ENCODE measurements at places on chromosomes 13 and 19.
A peak's percentile ranks its signal among the peaks of the same experiment; 100 is the strongest.

GRCh38 chr13:73390100-73390499 is 331.3 kb downstream of the KLF5 start:
- no peak for DNase-seq

DNA sequence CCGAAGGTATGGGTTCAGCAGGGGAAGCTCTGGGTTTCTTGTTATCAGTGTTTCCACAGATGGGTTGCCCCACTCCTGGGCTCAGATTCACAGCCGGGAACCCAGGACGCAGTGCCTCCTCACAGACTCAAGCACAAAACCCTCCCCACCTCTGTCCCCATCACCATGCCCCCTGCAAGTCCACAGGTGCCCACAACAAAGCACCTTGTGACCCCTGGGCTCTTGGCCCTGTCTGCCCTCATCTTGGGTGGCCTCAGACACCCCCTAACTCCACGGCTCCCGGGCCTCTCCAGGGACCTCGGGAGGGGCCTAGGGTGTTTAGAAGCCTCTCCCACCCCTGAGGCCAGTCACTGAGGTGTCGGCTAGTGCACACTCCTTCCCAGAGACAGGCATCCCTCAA is 231.7 kb downstream of the TUBA3C start:
- DNase-seq: no peak

GRCh38 chr13:57925751-57926150 is 294.2 kb downstream of the PCDH17 start:
- no peak for DNase-seq

GRCh38 chr19:51593138-51593890 is 22.2 kb downstream of the ZNF175 start:
- DNase-seq: no peak

DNA sequence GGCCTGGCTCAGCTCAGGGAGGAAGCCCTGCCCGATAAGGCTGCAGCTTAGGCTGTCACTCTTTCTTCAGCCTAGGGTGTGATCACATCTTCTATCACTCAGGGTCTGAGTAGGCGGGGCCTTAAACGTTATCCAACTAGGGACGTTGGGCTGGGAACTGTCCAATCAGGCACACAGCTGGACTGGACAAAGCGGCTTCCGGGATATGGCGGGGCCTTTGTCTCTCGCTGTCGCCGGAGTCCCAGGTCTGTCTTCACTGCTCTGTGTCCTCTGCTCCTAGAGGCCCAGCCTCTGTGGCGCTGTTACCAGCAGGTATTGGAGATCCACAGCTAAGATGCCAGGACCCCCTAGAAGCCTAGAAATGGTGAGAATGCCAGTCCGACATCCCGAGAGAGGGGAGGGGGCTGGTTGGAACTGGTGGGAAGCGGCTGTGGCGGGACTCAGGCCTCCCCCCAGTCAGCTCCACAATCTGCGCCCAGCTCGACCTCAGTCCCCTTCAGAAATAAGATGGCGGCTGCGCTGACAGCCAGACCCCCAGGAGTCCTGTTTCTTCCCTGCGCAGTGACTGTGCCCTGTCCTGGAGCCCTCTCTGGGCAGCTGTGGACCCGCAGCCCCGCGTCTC is at the start of gene ZNF254:
ZNF254 (plus strand) TSS at position 214 of the 622 bp plus-strand sequence; CDS start at position 335, 121 bp downstream.
- peak; percentile 83 for DNase-seq

GRCh38 chr13:68051910-68052309 is 821.8 kb upstream of the PCDH9 start:
- DNase-seq: no peak

DNA sequence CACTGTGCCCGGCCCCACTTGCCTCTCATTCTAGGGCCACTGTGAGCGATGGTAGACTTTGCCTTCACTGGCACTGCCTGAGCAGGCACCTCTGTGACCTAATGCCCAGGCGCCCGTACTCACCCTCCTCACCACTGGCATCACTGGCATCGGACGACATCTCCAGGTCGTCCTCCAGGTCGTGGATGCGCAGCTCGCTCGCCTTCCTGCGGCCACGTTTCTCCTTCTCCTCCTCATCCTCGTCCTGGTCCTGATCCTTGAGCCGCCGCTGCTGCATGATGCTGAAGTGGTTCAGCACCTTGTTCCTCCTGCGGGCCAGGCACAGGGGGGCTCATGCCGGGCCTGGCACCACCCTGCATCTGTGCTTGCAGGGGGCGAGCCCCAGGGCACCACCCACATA is 7.5 kb upstream of the PSPN start:
- no peak for DNase-seq

DNA sequence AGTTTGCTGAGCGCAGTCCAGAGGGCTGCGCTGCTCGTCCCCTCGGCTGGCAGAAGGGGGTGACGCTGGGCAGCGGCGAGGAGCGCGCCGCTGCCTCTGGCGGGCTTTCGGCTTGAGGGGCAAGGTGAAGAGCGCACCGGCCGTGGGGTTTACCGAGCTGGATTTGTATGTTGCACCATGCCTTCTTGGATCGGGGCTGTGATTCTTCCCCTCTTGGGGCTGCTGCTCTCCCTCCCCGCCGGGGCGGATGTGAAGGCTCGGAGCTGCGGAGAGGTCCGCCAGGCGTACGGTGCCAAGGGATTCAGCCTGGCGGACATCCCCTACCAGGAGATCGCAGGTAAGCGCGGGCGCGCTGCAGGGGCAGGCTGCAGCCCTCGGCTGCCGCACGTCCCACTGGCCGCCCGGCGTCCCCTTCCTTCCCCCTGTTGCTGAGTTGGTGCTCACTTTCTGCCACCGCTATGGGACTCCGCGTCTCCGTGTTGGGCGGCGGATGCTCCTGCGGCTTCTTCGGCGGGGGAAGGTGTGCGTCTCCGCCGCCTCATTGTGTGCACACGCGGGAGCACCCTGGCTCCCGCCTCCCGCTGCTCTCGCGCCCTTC is 772 bp downstream of the GPC6 start:
- DNase-seq: no peak

DNA sequence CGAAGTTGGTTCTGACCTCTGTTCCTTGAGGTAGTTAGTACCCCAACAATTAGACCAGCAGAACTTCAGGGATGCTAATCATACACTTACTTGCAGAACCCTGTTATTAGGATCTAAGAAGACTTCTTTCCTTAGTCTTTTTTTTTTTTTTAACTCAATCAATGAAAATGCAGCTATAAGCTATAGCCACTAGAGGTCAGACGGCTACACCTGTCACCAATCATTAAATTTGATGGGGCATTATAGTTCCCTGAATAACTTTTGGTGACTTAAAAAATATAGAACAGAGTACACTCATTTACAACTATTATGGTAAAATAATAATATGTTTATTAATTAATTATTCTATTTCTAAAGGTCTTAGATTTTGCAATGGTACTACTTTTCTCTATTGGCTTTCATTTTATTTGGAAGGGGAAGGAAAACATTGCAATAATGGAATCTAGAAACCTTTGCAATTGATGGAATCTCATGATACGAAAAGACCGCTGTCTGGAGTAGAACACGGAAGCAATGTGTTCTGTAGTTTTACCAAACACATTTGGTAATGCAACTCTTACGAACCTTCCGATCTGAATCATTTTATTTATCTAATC is 483.2 kb downstream of the DIAPH3 start:
- no peak for DNase-seq

DNA sequence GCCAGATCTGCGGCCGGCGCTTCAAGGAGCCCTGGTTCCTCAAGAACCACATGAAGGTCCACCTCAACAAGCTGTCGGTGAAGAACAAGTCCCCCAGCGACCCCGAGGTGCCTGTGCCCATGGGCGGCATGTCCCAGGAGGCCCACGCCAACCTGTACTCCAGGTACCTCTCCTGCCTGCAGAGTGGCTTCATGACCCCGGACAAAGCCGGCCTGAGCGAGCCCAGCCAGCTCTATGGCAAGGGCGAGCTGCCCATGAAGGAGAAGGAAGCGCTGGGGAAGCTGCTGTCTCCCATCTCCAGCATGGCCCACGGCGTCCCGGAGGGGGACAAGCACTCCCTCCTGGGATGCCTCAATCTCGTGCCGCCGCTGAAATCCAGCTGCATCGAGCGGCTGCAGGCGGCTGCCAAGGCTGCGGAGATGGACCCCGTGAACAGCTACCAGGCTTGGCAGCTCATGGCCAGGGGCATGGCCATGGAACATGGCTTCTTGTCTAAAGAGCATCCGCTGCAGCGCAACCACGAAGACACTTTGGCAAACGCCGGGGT is 72.6 kb downstream of the ZNF536 start:
- no peak for DNase-seq

DNA sequence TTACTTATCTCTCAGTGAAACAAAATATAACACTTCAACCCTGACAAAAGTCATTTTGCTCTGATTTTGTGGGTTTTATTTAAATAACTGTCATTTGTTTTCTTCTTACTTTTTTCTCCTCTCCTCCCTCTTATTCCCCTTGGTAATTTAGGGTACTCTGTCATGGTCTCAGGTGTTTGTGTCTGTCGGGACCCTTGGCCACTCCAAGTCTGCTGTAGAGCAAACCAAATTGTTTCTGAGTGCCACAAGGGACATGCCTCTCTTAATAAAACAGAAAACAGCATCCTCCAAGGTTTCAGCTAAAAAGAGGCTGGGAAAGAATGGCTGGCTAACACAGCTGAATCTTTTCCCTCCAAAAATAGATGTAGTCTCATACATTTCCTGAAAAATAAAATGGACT is 573.1 kb upstream of the KLF12 start:
- DNase-seq: no peak

DNA sequence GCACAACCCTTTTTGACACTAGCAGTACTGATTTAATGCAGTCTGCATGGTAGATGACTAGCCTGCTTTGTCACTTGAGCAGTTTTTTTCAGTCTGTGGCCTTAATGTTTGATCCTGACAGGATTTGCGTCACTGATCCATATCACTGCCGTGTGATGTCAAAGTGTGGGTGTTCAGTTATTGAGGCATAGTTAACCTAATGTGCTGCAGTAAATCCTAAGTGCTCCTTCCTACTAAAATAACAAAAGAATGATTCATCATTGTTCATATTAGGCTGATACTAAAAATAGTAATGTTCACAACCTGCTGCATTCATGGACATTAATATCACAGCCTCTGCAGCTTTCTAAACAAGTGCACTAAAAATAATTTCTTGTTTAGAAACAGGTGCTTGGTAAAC is 121.9 kb upstream of the MLNR start:
- no peak for DNase-seq

GRCh38 chr13:48852911-48853727 is 122.6 kb upstream of the FNDC3A start:
- DNase-seq: no peak

GRCh38 chr13:48138270-48138669 is 43.4 kb upstream of the MED4 start:
- peak; percentile 27 for DNase-seq

- no peak for DNase-seq
Observed at GRCh38 chr19:28831462-28831861, 381.5 kb downstream of the UQCRFS1 start.

GRCh38 chr13:110116072-110116487 is 190.9 kb downstream of the COL4A1 start:
- peak; percentile 69 for DNase-seq

DNA sequence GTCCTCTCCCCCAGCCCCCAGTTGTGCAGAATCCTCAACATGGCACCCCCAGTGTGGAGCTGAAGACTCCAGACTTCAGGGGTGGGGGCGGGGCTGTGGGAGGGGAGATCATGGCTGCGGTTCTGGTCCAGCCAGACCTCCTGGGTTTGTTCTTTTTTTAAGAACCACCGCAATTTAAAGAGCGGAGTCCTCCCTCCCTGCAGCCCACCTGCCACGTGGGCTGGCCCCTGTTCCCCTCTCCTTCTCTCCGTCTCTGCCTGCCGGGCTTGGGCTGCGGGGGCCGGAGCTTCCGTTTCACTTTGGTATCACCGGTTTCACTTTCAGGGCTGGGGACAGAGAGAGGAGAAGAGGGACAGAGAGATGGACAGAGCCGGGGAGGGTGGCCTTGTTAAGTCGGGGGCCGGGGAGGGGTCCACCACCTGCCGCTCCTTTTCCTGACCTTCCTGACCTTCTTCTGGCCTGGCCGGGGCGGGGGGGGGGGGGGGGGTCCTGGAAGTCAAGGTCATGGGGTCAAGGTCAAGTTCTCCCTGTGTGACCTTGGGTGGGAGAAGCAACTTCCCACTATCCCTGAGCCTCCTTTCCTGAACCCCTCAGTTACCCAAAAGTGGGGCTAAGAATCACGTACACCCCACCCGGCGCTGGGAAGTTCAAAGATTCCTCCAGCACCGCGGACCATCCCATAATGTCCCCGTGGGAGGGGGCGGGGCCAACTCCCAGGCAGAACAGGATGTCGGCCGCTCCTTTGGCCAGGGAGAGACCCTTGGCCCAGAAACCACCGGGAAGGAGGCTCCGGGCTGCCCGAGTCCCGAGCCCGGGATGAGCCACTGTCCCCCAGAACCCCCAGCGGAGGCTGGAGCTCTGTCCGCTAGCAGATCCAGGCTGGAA is 11.3 kb upstream of the ZBTB7A start:
- DNase-seq: peak; percentile 67

- DNase-seq: no peak
Observed at GRCh38 chr13:51287758-51288157, 51.7 kb upstream of the SERPINE3 start.

DNA sequence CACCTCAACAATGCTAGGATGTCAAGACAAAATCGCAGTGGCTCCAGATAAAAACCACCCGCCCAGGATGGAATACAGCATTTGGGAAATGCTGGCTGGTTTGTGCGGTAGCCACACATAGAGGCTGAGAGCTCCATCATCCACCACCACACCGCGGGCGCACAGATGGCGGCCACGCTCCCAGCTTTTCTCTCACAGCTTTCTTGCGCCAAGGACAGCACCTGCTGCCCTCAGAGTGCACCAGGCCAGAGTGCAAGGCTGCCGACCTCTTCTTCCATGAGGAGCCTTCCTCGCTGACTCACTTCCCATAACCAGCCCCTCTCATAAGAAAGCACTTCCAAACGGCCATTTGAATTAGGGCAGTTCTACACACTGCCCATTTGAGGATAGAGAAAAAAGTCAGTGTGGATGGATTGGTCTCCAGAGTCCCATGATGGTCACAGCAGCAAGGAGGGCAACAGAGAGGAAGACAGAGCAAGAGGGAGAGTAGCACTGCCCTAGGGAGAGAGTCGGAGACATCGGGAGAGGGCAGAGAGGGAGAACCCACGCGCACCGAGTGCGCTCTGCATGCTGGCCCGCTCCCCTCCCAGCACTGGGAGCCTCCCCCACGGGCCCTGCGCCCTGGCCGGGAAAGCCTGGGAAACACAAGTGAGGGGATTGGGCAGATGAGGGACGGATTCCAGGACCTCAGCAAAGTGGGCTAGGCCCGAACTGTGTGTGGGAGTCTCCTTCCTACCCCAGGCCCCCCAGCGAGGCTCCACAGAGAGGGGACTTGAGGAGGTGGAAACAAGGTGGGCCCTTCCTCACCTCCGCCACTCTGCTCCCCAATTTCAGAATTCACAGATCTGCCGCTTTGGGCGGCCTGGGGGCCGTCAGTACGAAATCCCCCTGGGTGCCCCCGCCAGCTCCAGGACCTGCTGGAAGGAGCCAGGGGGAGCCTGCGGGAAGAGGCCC is 156.9 kb downstream of the USP12 start:
- DNase-seq: no peak

DNA sequence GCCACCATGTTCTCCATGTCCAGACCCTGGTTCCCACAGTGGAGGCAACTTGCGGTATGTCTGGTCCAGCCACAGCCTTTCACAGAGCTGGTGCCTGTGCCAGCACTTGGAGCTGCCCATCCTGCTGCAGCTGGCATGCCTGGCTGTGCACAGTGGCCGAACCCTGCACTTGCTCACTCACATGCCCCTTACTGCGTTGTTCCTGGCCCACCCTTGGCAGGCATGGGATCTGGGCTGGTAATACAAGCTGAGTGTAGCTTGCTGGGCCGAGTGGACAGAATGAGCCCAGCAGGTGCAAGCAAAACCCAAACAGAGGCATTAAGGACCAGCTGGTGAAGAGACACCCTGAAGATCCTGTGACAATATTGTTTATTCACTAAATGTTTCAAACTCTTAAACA is 583.9 kb upstream of the SLITRK6 start:
- DNase-seq: no peak

GRCh38 chr13:110944121-110944967 is 29.5 kb upstream of the ANKRD10 start:
- DNase-seq: peak; percentile 37

Data from activated T-cell treated with anti-CD3 and anti-CD28 coated beads, Interleukin-2, amount 50 U/mL, for 72 hours (primary cell).